ENCODE measurements at places on chromosomes 4 and X.

DNA sequence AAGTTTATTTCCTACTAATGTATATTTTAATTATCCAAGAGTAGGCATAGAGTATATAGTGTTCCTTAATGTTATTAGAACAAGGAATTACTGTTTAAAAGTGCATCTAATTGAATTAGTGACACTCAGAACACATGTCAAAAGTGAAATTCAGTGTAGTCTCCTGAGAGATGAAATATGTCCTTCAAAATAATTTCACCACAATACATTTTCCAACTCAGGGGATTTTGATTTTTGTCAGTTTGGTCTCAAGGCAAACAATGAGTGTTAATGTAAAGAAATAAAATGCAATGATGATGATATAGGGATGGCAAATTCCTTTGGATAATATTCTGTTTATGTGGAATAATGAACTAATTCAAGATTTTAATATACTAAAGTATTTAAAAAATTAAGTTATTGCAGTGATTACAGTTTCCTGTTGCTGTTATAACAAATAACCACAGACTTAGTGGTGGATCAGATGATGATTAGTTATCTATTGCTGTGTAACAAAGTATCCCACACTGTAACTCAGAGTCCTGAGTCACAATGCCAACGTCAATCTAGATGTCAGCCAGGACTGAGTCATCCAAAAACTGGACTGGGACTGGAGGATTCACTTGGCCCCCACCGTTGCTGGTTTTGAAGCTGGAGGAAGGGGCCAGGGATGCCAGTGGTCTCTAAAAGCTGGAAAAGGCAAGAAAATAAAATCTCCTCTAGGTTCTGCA is 148.0 kb upstream of the SLC7A11 start:
- no peak for DNase-seq

DNA sequence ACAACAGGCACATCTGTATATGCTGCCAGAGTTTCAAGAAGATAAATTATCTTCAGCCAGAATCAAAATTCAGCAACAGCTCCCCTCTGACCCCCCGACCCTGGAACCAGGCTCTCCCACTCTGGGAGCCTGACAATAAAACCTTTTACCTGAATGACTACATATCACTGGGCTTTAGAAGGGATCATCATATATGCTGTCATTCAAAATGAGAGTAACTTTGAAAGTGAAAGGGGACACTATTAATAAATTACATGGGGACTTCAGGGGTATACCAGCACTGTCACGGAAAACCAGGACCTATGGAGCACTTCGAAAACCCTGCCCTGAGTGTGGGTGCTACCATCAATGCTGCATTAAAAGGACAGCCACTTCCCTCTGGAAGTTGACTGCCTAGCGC is 26.2 kb downstream of the TSPAN5 start:
- DNase-seq: no peak

DNA sequence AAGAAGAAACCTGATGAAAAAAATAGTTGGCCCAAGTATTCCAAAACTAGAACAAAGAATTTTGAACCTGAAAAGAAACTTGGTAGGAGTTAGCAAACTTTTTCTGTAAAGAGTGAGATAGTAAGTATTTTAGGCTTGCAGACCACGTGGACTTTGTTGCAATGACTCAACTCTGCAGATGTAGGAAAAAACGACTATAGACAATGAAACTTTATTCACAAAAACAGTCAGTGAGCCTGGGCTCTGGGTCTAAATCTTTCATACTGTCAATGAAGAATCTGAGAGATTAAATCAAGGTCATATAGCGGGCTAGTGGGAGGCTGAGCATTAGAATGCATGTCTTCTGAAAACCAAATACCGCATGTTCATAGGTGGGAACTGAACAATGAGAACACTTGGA is 23.0 kb downstream of the SH3D19 start:
- no peak for DNase-seq

DNA sequence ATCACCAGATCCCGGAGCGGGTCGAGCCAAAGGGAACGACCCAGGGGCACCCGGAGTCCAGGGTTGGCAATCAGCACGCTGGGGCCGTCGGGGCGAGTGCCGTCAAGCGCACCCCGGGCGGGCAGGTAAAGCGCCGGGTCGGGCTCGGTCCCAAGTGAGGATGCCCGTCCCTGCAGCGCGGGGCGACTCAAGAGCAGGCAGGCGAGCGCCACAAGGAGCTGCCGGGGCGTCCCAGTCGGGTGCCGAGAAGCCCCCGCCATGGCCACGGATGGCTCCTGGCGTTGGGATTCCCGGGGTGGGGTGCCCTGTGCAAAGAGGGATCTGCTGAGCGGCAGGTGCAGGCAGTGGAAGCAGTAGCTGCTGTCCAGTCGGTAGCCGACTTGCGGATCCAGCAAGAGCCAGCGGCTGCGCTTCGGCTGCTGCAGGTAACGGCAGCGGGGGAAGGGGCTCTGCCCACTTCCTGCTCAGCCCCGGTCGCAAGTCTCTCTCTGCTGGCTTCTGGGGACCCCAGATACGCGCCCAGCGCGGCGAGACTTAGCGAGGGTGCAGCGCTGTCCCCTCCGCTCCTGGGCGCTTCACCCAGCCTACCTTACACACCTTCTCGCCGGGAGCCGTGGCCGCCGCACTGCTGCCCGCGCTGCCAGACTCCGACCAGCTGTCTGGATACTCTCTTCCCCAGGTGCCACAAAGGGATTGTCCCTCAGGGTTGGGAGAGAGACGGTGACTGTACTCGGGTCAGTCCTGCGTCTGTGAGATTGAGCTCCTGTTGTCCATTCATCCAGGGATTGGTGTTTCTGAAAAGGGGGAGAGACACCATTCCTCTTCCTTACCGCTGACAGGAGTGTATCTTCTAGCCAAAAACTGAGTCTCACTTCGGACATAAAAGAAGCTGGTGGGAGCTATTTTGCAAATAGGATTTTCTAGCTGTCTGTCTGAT is at the start of gene FREM3:
Gene FREM3 (minus strand): TSS at position 260 of the 937 bp plus-strand sequence. CDS start 0 bp downstream, at position 260.
- DNase-seq: no peak

DNA sequence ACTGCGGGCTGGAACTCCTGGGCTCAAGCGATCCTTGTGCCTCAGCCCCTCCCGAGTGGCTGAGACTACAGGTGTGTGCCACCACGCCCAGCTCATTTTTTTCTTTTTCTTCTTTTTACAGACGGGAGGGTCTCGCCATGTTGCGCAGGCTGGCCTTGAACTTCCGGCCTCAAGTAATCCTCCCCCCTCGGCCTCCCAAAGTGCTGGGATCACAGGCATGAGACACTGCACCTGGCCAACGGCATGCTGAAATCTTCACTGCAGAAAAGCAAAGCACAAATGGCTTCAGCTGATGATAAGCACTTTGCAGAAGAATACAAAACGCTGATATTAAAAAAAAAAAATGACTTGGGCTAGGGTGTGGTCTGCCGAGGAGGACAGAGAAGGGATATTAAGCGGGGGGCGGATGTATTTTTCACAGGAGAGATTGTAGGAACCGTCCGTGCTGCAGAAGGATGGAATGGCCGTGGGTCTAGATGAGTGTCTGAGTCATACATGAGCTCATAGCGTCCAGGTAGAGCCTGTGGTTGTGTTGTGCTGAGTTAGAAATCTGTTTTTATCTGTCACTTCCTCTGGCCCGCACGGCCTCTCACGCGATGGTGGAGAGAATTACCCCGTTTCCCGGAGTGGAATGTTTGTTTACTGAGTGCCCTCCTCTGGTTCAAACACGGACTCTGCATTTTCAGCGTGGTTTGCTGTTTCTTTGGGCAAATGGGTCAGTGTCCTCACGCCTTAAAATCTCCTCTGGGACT is 8.5 kb upstream of the AKAP17A start:
- DNase-seq: no peak

- DNase-seq: no peak
Measured at GRCh38 chr4:138555108-138555507, 313.0 kb upstream of the SLC7A11 start.

DNA sequence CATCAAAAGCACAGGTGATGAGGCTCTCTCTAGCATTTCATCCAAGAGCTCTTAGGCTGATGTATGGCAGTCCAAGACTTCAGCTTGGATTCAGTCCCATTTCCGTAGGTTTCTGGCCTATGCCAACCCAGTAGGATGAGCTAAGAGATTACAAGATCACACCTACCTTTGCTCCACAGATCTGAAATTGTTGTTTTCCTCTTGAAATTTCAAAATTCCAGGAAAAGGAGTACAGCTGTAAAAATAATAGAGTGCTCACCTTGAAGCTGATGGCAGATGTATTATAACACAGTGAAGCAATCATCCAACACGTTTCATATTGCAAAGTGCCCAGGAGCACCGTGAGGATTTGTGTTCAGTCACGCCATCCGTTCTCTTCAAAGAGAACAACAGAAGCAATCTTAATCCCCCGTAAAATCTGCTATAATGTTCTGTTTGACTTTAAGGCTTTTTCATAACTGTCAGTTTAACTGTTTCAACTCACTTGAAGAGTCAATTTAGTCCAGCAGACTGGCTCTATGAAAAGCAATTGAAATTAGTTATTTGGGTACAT is 137.5 kb downstream of the CPE start:
- DNase-seq: no peak

GRCh38 chr4:116362583-116362982 is 722.8 kb downstream of the TRAM1L1 start:
- DNase-seq: no peak

DNA sequence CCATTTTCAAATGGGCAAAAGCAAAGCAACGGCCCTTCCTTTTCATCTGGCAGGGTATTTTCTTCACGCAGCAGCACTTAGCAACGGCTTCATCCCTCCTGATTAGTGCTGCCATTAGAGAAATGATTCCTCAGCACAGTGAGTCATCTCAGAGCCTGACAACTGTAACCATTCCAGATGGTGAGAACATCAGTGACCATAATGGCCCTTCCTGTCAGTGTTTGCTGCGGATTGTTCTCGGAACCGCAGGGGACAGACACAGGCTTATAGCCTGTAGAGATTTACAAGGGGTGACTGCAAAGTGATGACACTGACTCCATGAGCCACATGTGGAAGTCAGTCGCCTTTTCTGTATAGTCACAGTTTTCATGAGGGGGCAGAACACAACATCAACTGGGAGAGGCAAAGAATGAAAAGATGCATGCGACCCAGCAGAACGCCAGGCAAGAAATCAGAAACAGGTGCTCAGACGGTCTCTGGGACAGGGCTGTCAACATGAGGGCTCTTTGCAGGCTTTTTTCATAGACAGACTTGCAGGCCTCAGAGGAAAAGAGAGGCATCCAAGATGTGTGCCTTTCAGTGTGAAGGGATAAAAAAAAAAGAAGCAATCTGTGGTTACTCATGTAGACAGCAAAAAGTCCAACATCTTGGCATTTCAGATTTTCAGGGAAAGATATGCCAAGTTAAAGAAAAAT is 69.9 kb upstream of the FBXW7 start:
- DNase-seq: no peak

- DNase-seq: no peak
Measured at GRCh38 chr4:67273666-67274065, 271.6 kb downstream of the CENPC start.

GRCh38 chr4:153808175-153808574 is 19.3 kb upstream of the SFRP2 start:
- DNase-seq: no peak
